Activated CD4-positive, alpha-beta memory T cell treated with anti-CD3 and anti-CD28 coated beads for 36 hours (primary cell): ENCODE measurements at places on chromosomes 16 and 17.

DNA sequence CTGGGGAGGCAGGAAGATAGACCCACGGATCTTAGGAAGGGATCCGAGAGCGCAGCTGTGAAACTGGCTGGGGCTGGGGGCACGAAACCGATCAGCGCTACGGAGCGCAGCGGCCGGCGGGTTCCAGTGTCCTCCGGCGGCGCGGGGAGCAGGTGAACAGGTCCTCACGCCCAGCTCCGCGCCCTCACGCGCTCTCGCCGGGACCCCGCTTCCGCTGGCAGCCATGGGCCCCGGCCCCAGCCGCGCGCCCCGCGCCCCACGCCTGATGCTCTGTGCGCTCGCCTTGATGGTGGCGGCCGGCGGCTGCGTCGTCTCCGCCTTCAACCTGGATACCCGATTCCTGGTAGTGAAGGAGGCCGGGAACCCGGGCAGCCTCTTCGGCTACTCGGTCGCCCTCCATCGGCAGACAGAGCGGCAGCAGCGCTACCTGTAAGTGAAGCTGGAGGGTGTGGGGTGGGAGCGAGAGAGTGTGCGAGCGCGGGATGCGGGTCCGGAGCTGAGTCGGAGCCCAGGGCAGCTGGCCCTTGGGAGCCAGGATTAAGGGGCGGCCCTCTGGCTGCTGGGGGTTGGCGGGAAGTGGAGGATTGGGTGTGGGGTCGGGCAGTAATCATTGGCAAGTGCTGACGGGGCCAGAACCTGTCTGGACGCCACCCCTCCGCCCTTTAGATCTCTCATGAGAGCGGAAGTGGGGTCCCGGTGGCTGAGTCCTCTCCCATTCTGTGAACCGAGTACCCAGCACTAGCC is 479 bp downstream of the ITGA3 start:
- peak; percentile 85 for DNase-seq

GRCh38 chr16:23690771-23691482 is 12.2 kb downstream of the PLK1 start:
- DNase-seq: no peak

DNA sequence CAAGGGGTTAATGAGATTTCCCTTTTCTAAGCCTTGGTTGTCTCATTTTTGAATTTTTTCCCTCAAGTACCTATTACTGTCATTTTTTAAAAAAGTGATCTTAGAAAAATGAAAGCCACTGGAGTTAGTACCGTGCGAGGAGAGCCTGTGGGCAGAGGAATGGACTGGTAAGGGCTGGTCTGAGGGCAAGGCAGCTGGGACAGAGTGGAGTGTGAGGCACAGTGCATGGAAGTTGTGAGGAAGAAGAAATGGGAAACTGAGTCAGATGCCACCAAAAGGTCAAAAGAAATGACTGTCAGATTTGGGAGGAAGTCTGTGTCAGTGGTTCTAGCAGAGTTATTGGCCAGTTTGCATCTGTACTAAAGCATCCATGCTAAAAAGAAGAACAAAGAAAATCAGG is 8.2 kb downstream of the RASD1 start:
- DNase-seq: no peak

GRCh38 chr17:40092581-40092980 is 7.8 kb downstream of the NR1D1 start:
- no peak for DNase-seq

- DNase-seq: no peak
These were observed 53.7 kb upstream of the ETV4 start for GRCh38 chr17:43599835-43600234.

GRCh38 chr16:19701091-19701490 is 16.9 kb downstream of the KNOP1 start:
- no peak for DNase-seq

DNA sequence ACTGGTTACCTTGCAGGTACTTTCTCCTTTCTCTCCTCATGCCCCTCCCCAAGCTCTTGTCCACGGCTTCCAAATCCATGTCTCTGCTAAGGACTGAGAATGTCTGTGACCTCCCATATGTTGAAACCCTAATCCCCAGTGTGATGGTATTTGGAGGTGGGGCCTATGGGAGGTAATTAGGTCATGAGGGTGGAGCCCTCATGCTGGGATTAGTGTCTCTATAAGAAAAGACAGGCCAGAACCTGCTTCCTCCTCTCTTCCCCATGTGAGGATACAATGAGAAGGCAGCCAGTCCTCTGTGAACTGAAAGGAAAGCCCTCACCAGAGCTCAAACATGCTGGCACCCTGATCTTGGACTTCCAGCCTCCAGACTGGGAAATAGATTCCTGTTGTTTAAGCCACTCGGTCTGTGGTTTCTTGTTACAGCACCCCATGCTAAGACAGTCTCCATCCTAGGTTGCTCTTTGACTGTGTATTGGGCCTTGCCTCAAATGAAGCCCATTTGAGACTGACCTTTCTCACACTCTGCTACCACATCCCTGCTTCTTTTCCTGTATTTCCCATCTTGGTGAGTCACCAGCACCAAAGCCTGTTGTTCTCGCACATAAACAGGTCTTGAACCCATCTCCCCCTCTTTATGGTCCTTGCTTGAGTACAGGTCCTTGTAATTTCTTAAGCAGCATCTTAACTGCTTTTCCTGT is 135.0 kb downstream of the CDK5R1 start:
- no peak for DNase-seq

DNA sequence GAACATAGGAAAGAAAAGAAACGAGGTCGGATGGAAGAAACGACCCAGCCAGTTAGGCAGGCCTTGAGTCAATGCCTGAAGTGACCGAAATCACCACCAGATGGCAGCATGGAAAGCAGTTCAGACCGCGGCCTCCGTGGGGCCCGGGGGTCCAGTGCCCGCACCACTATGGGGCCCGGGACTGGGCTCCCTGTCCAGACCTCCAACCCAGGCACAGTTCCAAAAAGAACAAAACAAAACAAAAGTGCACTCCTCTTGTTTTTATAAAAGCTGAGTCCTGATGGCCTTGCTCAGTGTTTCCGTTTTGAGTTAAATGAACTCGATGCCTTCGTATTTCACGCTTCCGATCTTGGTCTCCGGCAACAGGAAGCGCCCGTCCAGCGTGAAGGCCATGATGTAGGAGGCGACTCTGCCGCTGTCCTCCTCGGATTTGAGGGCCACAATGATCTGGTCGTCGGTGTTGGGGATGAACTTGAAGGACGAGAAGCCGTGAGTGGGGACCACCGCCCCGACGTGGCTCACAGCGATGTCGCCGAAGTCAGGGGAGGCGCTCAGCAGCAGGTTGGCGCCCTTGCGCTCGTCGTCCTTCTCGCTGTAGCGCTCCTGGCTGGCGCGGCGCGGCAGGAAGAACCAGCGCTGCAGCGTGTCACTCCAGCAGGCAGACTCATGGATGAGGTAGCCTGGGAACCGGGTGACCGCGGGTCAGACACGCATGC is 13.7 kb upstream of the LGALS3BP start:
- peak; percentile 68 for DNase-seq

- no peak for DNase-seq
These were observed 20.8 kb downstream of the C17orf67 start for GRCh38 chr17:56812901-56813388.

DNA sequence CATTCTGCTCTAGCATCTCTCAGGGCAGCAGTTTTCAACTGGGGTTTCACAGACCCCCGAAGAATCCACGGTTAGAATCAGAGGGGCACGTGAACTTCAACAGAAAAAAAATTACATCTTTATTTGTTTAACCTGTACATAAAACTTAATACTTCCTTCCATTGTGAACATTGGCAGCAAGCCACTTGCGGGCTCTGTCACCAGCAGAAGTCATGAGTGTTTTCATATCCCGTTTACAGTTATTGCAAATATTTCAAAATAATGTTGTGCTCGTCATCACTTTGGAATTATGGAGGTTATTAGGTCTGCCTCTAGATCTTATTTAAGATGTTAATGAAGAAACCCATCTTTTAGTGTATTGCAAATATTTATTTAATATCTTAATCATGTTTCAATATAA is 109.8 kb downstream of the SDR42E1 start:
- no peak for DNase-seq
